ENCODE measurements at places on chromosomes 5 and 9. TPM values are rescaled to one million over a fixed set of nuclear protein-coding genes. Genes with fewer than 3 reads are reported as not detected.
A peak's percentile ranks its signal among the peaks of the same experiment; 100 is the strongest.

Gene SPATA31C1
- not detected for total RNA-seq

Gene PFDN1
- total RNA-seq, result 58.5 TPM

Gene CFAP77
- total RNA-seq, result not detected

Gene KIF24
- total RNA-seq, result 5.3 TPM

Gene ADRA1B
- not detected for total RNA-seq

Gene BARX1
- total RNA-seq, result not detected

Gene PCDHGB1
- total RNA-seq, result 0.16 TPM

DNA sequence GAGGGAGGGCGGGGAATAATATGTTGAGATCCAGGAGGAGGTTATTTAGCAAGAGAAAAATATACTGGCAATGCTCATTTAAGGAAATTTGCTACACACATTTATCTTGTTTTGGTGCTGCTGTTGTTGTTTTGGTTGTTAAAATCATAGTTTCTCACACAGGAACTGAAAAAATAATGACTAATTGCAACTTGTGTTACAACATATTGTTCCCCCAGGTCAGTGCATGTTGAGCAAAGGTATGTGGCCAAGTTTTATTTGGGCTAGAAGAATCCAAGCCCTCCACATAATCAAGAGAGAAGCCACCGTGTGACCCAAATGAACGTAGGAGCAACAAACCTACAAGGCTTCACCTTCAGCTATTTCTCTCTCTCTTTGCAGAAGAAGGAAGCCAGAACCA lies 220.3 kb upstream of the DAPK1 start:
- H3K27me3 ChIP-seq, result no peaks in the 10 kb centered on the region
- H3K4me1 ChIP-seq, result peaks cover 4% of the 10 kb centered on the region
- DNase-seq, result no peak
- no peak overlapping the region for H3K4me3 ChIP-seq
- no peak overlapping the region for H3K27ac ChIP-seq

- H3K27me3 ChIP-seq, result no peaks in the 10 kb centered on the region
- no peak overlapping the region for H3K27ac ChIP-seq
- no peaks in the 10 kb centered on the region for H3K36me3 ChIP-seq
- H3K4me1 ChIP-seq, result no peaks in the 10 kb centered on the region
These were observed 268.8 kb upstream of the WWC1 start for GRCh38 chr5:168022446-168023169.

GRCh38 chr5:132466433-132467286 lies 23.9 kb downstream of the IRF1 start:
- no peaks in the 10 kb centered on the region for H3K36me3 ChIP-seq
- peak; percentile 94 for DNase-seq
- peaks cover 60% of the 10 kb centered on the region for H3K4me1 ChIP-seq
- H3K4me3 ChIP-seq, result peak overlapping the region; percentile 42

GRCh38 chr9:112145886-112146285 lies 29.2 kb downstream of the SUSD1 start:
- no peak overlapping the region for H3K4me3 ChIP-seq
- DNase-seq, result no peak
- no peaks in the 10 kb centered on the region for H3K36me3 ChIP-seq
- peaks cover 4% of the 10 kb centered on the region for H3K4me1 ChIP-seq
- no peak overlapping the region for H3K27ac ChIP-seq
- no peaks in the 10 kb centered on the region for H3K27me3 ChIP-seq

DNA sequence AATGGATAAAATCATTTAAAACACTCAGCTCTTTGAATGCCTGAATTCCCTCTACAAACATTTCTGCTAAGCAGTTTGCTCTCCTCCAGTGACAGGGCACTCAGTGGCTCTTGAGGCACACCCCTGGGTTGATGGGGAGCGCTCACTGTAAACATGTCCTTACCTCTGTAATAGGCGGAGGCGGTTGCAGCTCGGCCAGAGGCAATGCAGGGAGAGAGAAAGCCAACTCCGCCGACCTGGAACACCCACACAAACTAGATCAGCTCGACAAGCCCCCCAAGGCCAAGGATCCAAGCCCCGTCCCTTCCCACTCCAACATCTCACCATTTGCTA lies 329 bp downstream of the CDC23 start:
- no peak for DNase-seq
- H3K4me1 ChIP-seq, result no peaks in the 10 kb centered on the region
- no peaks in the 10 kb centered on the region for H3K36me3 ChIP-seq
- H3K4me3 ChIP-seq, result peak overlapping the region; percentile 92
- H3K27me3 ChIP-seq, result no peaks in the 10 kb centered on the region
- peak overlapping the region; percentile 66 for H3K27ac ChIP-seq

- no peaks in the 10 kb centered on the region for H3K4me1 ChIP-seq
- no peak for DNase-seq
- no peak overlapping the region for H3K27ac ChIP-seq
- no peaks in the 10 kb centered on the region for H3K27me3 ChIP-seq
These were observed 274.3 kb upstream of the ANKRD55 start for GRCh38 chr5:56507351-56507930.

DNA sequence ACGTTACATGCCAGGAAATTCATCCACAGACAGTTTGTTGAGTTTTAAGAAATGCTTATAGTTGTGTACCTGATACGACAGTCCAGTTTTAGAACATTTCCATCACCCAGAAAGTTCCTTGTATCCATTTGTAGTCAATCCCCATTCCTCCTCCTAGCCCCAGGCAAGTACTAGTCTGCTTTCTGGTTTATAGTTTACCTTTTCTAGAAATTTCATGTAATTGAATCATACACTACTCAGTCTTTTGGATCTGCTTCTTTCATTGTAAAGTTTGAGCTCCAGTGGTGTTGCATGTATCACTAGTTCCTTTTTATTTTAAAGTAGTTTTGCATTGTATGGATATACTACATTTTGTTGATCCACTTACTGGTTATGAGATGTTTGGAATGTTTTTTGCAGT lies 291.2 kb downstream of the AOPEP start:
- no peak for DNase-seq
- H3K27ac ChIP-seq, result no peak overlapping the region
- H3K27me3 ChIP-seq, result no peaks in the 10 kb centered on the region
- H3K4me1 ChIP-seq, result no peaks in the 10 kb centered on the region
- H3K36me3 ChIP-seq, result peaks cover 3% of the 10 kb centered on the region

DNA sequence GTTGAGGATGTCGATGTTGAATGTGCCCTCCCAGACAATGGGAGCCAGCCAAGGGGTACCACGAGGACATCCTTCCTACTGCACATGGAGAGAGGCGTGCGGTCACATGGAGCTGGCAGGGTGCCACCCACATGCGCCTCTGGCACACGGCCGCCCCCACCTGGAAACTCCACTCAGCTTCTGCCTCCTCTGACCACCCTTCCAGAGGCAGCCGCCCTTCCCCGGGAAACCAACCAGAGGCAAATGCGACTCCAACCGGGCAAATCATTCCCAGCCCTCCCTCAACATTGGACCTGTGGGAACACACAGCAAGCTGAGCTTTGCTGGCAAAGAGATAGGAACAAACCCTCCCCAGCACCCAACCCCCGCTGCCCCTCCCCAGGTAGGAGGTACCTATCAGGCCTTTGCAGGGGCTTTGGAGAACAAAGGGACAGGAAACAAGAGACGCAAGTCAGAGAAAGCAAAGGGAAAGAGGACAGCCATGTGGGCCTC lies 17.5 kb downstream of the ABO start:
- no peaks in the 10 kb centered on the region for H3K36me3 ChIP-seq
- no peak overlapping the region for H3K4me3 ChIP-seq
- no peak overlapping the region for H3K27ac ChIP-seq

- no peak for DNase-seq
- no peaks in the 10 kb centered on the region for H3K27me3 ChIP-seq
- H3K4me3 ChIP-seq, result no peak overlapping the region
- no peak overlapping the region for H3K27ac ChIP-seq
- peaks cover 10% of the 10 kb centered on the region for H3K36me3 ChIP-seq
- no peaks in the 10 kb centered on the region for H3K4me1 ChIP-seq
These were observed 79.4 kb downstream of the SPTLC1 start for GRCh38 chr9:92035687-92036410.

DNA sequence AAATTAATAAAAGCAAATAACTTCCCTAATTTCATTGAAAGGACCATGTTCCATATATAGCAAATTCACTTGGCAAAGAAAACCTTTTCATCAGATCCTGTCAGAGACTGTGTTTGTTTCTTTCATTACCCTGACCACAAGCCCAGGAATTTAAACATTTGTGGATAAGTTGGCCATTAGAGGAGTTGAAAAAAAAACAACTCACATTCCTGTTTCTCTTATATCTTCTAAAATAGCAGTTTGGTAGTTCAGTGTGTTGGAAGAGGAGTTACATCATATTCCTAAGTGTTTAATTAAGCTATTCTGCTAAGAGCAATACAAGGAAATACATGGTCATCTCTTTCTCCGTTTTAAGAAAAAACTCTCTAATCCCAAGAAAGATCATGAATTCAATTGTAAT lies 505.6 kb downstream of the TLE1 start:
- no peak overlapping the region for H3K4me3 ChIP-seq
- H3K27ac ChIP-seq, result no peak overlapping the region
- H3K27me3 ChIP-seq, result no peaks in the 10 kb centered on the region
- no peak for DNase-seq
- H3K36me3 ChIP-seq, result no peaks in the 10 kb centered on the region
- no peaks in the 10 kb centered on the region for H3K4me1 ChIP-seq

DNA sequence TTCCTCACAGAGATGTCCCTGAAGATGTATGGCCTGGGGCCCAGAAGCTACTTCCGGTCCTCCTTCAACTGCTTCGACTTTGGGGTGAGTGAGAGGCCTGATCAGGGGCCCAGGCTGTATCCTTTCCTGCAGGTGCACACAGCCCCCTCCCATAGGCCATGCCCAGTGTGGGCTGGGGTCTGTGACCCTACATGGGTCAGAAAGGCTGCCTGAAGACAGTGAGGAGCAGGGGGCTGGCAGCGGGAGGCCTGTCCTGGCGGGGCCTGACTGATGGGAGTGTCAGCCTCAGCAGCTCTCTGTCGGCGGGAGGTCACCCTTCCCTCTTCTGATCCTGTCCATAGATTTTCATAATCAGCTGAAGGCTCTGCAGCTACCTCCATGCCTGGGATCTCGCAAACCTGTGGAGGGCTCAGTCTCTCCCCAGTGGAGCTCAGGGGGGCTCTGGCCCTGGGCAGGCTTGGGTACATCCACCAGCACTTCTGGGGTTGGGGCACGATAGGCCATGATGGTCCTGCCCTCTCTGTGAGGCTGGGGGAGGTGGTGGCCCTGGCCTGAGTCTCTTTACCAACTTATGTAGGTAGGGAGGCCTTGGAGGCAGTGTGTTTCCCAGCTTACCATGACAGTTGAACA lies 98.5 kb downstream of the CACNA1B start:
- H3K4me3 ChIP-seq, result no peak overlapping the region
- no peak overlapping the region for H3K27ac ChIP-seq
- no peaks in the 10 kb centered on the region for H3K4me1 ChIP-seq
- H3K36me3 ChIP-seq, result no peaks in the 10 kb centered on the region
- no peaks in the 10 kb centered on the region for H3K27me3 ChIP-seq
- no peak for DNase-seq

DNA sequence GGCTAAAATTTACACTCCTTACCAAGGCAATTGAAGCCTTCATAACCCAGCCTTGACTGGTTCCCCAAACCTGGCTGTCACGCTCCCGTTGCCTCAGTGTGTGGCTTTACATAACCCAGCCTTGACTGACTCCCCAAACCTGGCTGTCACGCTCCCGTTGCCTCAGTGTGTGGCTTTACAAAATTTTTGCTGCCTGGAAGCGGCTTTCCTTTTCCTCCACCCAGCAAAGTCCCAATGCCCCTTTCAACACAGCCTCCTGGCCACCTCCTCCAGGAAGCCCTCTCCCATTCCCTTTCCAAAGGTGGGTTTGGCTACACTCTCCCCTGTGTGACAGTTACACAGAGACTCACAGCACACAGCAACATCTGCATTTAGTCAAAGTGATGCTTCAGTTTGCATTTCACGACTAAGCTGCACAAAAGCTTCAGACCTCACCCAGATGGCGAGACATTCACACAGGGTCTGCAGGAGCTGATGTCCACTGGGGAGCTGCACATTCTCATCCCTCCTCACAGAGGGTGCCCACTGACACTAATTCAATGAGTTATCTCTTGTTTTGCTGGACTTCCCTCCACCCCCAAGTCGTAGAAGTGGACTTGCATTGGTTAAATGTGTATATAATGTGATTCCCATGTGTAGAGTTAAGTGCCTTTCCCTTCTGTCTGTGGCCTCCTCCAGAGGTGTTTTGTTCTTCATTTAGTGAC lies 156.6 kb upstream of the PHYKPL start:
- H3K27ac ChIP-seq, result no peak overlapping the region
- H3K4me3 ChIP-seq, result no peak overlapping the region
- H3K27me3 ChIP-seq, result no peaks in the 10 kb centered on the region

DNA sequence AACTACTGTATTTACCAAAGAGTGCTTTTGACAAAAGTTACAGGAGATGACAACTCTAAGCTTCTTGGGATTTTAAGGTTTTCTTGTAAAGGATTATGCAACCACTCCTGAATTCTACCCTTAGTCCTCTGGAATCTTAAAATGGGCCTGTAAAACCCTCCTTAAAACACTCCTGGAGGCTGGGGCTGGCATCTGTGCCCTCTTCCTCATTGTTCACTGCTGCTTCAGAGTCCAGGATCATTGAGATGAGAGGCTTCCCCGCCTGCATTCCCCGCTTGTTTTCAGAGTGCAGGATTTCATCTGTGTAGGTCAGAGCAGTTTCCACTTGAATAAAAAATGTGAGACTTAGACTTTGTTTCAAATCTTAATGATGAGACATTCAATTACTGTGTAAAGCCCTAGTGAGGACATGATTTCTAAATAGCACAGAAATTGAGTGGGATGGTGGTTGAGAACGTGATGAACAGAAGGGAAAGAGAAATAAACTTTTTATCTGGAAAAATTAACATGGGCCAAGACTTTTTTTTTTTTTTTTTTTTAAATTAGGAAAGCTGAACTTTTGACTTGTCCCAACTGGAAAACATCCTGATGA lies 40.4 kb downstream of the PCSK5 start:
- H3K4me1 ChIP-seq, result no peaks in the 10 kb centered on the region
- no peak overlapping the region for H3K27ac ChIP-seq
- H3K36me3 ChIP-seq, result no peaks in the 10 kb centered on the region
- no peak for DNase-seq
- no peak overlapping the region for H3K4me3 ChIP-seq
- H3K27me3 ChIP-seq, result no peaks in the 10 kb centered on the region

- H3K36me3 ChIP-seq, result no peaks in the 10 kb centered on the region
- no peak for DNase-seq
- no peaks in the 10 kb centered on the region for H3K4me1 ChIP-seq
- H3K27ac ChIP-seq, result no peak overlapping the region
- H3K4me3 ChIP-seq, result no peak overlapping the region
- H3K27me3 ChIP-seq, result no peaks in the 10 kb centered on the region
These were observed 214.5 kb downstream of the CAAP1 start for GRCh38 chr9:26677965-26678706.

- no peak for DNase-seq
- no peak overlapping the region for H3K4me3 ChIP-seq
- no peaks in the 10 kb centered on the region for H3K36me3 ChIP-seq
- H3K27ac ChIP-seq, result no peak overlapping the region
- H3K4me1 ChIP-seq, result no peaks in the 10 kb centered on the region
- H3K27me3 ChIP-seq, result no peaks in the 10 kb centered on the region
These were observed 395.1 kb upstream of the RPS23 start for GRCh38 chr5:82673057-82673809.

GRCh38 chr5:159786201-159786600 lies 130.1 kb upstream of the ADRA1B start:
- H3K4me3 ChIP-seq, result no peak overlapping the region
- H3K27ac ChIP-seq, result no peak overlapping the region

GRCh38 chr9:96557921-96558320 lies 61.7 kb downstream of the CDC14B start:
- no peak overlapping the region for H3K27ac ChIP-seq
- no peaks in the 10 kb centered on the region for H3K27me3 ChIP-seq
- no peaks in the 10 kb centered on the region for H3K36me3 ChIP-seq
- no peak overlapping the region for H3K4me3 ChIP-seq
- no peaks in the 10 kb centered on the region for H3K4me1 ChIP-seq

GRCh38 chr9:111866976-111867375 lies 29.6 kb upstream of the UGCG start:
- peaks cover 8% of the 10 kb centered on the region for H3K4me1 ChIP-seq
- no peak overlapping the region for H3K4me3 ChIP-seq
- H3K27ac ChIP-seq, result no peak overlapping the region
